Activated CD8-positive, alpha-beta T cell treated with anti-CD3 and anti-CD28 coated beads, Interleukin-2, amount 10 ng/mL, durations not matched to agents 7 days and 5 days (primary cell): ENCODE measurements at places on chromosomes 5 and 9.

DNA sequence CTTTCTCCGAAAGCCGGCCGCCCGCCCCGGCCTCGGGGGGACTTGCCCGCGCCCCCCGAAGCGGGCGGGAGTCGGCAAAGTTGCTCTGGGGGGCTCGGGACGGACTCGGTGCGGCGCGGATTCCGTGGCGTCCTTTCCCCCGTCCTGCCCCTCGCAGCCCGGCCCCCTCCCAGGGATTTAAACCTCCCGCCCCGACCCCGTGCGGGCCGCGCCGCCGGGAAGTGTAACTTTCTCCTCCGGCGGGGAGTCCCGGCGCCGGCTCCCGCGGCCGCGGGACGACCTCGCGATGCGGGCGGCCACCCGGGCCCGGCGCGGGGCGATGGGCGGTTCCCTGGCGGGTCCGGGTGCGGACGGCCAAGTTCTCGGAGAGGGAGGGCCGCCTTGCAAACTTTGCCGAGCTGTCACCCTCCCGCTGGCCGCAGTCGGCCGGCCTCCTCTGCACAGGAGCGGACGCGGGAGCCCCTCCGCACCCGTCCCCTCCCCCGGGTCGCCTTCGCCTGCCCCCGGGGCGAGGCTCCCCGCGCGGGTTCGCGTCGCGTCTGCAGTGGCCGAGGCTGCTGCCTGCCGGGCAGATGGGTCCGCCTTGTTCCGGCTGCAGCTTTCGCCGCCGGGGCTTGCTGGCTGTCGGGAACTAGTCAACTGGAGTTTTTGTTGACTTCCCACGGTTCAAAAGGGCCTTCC is 732 bp downstream of the PBX3 start:
- DNase-seq, result peak; percentile 47

DNA sequence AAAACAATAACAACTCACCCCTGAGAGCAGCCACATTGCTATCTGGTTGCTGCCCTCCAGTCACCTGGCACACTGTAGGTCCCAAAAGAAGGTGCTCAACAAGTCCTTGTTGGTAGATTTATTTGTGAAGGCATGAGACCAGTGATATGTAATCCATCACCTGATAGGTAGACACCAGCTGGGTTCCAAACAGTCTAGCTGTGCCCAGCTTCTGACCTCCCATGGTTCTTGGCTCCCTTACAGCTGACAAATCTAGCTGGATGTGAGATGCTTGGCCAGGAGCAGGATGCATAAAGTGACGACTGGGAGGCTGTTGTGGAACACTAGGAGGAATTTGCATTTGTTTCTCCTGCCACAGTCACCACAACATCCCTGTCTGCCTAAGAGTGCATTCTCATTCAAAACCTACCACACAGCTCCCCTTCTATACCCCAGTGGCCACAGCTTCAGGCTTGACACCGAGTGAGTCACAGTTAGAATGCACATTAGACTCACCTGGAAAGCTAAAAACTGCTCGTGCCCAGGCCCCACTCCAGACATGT is 7.8 kb upstream of the VLDLR start:
- no peak for DNase-seq

DNA sequence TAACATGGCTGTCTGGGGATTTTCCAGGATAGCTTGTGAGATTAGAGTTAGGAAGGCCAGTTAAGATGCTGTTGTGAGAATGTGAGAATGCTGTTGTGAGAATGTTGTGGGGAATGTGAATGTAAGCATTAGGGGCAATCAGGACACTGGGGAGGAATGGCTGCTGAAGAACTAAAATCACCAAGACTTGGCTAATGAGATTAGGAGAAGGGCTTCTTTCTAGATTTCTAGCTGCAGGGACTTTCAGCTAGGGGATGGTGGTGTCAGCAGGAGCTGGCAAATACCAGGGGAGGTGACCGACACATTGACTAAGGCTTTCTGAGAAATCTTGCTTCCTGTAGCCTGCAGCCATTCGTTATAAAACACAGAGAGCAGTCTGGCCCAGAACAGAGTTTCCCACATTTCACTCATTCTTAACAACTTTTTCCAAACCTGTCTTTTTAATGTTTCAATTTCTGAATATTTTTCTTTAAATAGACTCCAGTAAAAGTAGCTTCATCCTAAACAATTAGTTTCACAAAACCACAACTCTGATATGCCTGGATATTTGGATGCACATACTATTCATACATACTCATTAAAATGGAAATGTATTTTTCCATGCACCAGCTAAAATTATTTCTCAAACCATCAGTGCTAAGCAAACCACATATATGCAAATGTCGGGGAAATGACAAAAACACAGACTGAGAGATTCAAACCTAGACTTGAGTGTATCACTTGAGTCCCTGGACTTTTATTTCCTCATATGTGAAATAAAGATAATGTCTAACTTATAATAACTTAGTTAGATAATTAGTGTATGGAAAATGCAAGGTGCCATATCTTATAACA is 89.3 kb upstream of the TNC start:
- DNase-seq, result no peak

DNA sequence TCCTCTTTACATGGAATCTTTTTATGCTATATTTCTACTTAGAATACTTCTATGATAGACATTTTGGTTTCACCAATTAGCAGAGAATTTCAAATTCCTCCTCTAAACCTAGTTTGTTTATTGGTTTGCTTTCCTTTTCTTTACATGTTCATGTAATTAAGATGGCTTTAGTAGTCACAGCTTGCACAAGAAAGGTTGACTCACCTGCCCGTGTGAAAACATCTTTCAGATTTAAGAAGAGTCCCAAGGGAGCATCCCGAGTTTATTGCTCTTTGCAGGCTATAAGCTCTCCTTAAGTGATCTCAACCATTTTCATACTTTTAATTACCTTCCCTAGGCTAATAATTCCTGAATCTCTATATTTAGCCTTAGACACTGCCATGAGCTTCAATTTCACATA is 28.9 kb downstream of the TYRP1 start:
- DNase-seq, result no peak

GRCh38 chr9:131017067-131017466 is 8.1 kb downstream of the LAMC3 start:
- no peak for DNase-seq

- DNase-seq, result no peak
Measured at GRCh38 chr5:101937041-101937440, 359.0 kb downstream of the SLCO4C1 start.

GRCh38 chr5:160905285-160905684 is 53.3 kb upstream of the ATP10B start:
- DNase-seq, result no peak

DNA sequence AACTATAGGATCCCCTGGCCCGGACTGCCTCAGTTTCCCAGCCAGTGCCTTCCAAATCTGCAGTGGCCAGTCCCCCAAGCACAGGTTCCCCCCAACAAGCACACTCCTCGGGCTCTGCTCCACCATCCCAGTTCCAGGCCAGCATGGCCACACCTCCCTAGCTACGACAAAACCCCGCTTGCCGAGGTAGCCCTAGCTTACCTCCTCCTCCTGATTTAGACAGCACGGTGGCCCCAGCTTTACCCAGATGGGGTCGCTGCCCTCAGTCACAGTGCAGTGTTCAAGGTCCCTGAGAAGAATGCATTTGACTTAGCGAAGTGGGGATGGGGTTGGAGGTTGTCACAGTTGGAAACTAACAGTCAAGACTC is 40.8 kb upstream of the GARNL3 start:
- no peak for DNase-seq

DNA sequence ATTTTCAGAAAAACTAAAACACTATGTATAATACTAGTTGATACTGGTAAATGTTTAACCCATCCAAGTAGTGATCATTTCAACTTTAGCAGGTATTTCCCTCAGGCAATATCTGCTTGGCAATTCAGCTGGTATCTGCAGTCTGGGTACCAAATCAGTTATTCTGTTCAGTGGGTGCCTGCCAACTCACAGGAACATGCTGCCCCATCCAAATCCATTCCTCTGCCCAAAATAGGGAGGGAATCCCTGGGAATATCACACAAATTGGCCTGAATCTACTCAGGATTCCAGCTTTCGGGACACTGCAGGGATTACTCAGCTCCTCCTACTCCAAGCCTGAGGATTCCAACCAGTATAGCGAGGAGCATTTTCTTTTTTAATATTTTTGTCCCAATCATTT is 61.7 kb upstream of the PDE4D start:
- DNase-seq, result no peak

GRCh38 chr5:179869641-179870402 is 11.2 kb upstream of the MRNIP start:
- no peak for DNase-seq

DNA sequence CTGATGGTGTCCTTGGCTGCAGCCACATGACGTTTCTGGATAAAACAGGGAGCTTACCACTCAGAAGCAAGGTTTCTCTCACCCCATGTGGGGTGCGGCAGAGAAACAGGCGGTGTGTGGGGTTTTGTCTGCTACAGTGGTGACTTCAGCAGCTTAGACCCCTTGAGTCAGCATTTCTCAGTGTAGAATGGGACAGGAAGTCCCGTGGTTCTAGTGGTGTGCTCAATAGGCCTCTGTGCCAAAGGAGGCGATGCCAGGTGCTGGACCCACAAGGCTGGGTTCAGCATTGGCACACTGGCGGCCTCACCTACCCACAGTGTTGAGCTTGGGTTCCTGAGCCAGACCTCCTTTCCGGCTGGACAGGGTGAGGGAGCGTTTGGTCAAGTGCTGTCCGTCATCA is 125.2 kb upstream of the SMIM23 start:
- no peak for DNase-seq

DNA sequence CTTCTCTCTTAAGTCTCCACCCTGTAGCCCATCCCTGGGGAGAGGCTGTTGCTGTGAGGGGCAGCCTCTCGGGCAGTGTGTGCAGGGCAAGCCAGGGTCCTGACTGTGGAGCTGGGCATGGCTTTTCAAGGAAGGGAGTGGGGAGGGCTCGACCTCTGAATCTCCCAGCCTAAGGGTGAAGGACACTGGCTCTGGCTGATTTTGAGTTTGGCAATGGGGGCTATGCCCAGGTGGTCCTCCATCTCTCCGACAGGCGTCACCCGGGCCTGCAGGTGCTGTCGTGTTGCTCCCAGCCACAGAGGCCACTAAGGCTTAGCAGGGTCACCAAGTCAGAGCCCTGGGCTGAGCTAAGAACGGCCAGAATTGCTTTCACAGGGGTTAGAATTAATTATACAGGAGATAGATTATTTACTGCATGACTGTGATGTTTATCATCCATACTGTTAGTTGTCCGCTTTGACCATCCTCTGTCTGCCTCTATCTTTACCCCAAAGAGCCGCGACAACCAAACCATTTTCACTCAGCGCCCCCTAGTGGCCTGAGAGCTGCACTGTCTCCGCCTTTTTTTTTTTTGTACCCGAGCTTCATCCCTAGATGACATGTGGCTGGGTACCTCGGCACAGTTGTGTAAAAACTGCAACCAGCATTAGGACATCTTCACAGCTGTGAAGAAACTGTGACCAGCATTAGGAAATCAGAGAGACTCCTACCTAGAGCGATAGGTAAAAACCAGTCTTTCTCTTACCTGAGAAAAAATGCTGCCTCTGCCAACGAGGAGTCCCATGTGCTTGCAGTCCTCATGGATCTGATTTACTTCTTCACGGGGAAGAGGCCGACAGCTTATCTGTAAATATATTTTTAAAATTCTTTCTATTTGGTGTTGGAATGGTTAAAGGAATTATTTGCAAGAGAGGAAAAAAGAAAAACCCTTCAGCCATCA is 44.5 kb downstream of the AGXT2 start:
- DNase-seq, result peak; percentile 70

- no peak for DNase-seq
Measured at GRCh38 chr9:87567571-87567970, 69.9 kb downstream of the DAPK1 start.

- no peak for DNase-seq
Measured at GRCh38 chr5:32100230-32100629, 73.9 kb downstream of the GOLPH3 start.

GRCh38 chr5:164057121-164057520 is 551.7 kb downstream of the MAT2B start:
- DNase-seq, result no peak
